ENCODE measurements at places on chromosomes 16 and 17. TPM values are rescaled to one million over a fixed set of nuclear protein-coding genes. Genes with fewer than 3 reads are reported as not detected.
A peak's percentile ranks its signal among the peaks of the same experiment; 100 is the strongest.

PRAC2 gene
- not detected for total RNA-seq

ARL5C gene
- total RNA-seq, result not detected

B3GNT9 gene
- total RNA-seq, result 17.1 TPM

SGF29 gene
- total RNA-seq, result 17.8 TPM

GRCh38 chr16:88013091-88013609 is 61.9 kb downstream of the BANP start:
- peaks cover 14% of the 10 kb centered on the region for H3K36me3 ChIP-seq
- H3K27ac ChIP-seq, result no peak overlapping the region
- H3K27me3 ChIP-seq, result no peaks in the 10 kb centered on the region
- H3K4me3 ChIP-seq, result no peak overlapping the region

DNA sequence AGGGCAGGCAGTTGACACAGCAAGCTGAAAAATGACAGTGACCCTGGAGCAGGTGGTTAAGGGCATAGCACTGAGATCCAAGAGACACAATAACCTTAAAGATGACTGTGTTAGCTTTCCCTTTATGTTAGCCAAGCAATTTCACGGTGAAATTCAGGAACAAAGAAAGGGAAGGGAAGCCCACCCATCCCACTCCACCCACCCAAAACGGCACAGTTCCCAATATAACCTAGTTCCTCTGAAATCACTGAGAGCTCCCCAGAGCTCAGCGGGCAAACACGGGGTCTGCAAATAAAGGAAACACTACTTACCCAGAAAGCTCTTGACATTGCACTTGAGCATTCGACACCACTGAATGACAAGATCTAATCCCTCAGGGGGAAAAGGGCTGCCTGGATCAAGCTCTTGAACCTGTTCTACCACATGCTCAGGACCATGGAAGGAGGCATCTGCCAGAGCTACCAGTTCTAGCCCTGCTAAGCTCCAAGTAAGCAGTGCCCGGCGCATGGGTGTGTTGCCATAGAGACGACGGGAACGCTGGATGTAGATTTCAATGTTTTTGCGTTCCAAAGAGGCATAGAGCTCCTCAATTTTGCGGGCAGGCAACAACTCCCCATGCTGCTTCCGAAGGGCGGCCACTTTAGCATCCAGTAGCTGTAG is 10.6 kb downstream of the BLTP2 start:
- H3K4me3 ChIP-seq, result no peak overlapping the region
- no peaks in the 10 kb centered on the region for H3K4me1 ChIP-seq
- DNase-seq, result no peak
- H3K27me3 ChIP-seq, result no peaks in the 10 kb centered on the region
- H3K36me3 ChIP-seq, result peaks cover 51% of the 10 kb centered on the region

DNA sequence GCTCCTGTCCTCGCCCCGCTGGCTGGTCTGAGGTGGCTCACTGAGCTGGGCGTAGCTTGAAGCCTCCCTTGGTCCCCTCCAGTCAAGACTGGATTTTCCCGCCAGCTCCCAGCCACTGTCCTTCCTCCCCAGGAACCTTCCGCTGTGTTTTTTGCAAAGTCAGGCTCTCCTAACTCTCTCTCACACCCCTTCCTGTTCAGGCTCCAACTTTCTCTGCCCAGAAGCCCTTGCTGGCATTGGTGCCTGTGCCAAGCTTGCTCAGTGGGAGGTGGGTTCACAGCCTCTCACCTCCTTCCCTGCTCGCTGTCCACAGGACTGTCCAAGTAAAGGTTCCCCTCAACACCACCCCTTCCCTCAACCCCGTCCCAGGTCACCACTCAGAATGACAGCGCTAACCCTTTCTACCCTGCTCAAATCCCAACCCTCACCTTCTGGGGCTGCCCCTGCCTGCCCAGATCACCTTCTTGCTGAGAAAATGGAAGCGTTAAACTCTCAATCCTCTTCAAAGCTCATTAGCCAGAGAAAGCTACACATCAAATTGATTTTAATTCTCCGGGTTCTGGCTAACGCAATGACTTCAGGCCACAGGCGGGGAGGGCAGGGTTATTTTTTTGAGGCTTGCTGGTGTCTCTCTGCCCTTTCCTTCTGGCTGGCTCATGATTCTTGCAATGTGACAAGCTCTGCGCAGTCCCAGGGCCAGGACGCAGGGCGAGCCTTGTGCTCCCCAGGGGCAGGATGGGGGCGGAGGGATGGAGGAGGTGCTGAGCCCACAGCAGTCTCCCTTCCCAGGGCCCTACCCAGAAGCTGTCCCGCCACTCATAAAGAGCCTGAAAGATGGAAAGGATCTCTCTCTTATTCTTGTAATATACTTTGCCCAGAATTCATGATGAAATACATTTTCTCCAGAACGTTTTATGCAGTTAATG is 357.2 kb upstream of the TNRC6C start:
- no peak overlapping the region for H3K4me3 ChIP-seq
- peak overlapping the region; percentile 98 for H3K27ac ChIP-seq
- H3K36me3 ChIP-seq, result no peaks in the 10 kb centered on the region
- no peak for DNase-seq
- no peaks in the 10 kb centered on the region for H3K4me1 ChIP-seq

GRCh38 chr17:39939588-39940419 is 12.3 kb downstream of the LRRC3C start:
- no peak overlapping the region for H3K27ac ChIP-seq
- no peak overlapping the region for H3K4me3 ChIP-seq
- H3K4me1 ChIP-seq, result no peaks in the 10 kb centered on the region
- DNase-seq, result peak; percentile 78
- H3K27me3 ChIP-seq, result no peaks in the 10 kb centered on the region

Measured in lung (tissue), 17 donors.